ENCODE measurements at places on chromosomes 2 and 18.

DNA sequence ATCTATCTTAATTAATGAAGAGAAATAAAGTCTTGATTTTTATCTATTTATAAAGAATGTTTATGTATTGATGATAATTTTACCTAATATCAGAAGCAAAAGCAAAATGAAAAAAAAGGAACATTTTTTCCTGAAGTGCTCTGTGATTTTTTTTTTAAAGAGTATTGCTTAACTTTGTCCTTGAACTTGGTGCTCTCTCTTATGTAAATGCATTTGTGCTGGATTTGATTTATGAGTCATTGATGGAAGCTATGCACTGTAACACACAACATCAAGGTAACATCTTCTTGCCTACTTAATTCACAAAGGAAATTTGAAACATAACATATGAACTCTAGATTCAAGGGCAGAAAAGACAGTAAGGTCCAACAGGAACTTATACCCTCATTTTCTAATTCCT, 312.9 kb upstream of the CDH19 start:
- no peak for DNase-seq

DNA sequence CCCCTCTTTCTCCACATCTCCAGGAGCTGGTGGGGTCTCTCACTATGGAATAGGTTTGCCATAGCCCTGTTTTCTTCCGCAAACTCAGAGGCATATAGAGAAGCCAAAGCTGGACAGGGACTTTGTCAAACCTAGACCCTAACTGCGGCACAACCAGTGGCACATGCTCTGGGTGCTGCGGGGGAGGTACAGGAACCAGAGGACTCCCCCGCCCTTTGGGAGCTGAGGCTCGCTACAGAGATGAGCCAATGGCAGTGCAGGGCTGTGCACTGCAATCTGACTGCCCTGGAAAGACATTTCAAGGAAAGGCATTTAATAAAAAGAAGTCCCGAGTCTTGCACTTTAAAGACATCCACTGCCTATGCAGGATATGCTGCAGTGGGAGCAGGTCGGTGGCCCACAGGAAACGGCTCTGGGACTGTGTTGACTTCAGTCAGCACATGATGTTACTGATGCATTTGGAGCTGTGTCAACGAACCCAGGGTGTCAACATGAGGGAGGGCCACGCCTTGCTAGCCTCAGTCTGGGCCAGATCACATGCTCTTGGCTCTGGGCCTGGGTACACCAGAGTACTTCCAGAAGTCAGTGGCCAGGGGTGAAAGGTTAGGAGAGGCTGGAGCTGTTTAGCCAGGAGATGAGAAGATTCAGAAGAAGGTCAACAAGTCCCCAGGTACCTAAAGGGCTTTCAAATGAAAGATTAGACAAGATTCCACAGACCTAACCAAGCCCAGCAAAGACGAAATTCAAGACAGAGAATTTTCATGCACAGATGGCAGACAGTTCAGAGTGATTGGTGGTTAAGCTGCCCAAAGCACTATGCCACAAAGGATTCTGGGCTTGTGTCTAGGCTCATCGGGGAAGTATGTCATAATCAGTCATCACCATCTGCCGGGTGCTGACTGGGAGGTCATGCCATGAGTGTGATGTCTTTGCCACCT, 8.2 kb downstream of the SLC35F6 start:
- peak; percentile 37 for DNase-seq

GRCh38 chr18:25795213-25795612, 295.2 kb downstream of the SS18 start:
- DNase-seq = no peak

- no peak for DNase-seq
Measured at GRCh38 chr2:25692143-25692542, 18.8 kb upstream of the DTNB start.

GRCh38 chr18:39647627-39648534, 2082.3 kb upstream of the CELF4 start:
- DNase-seq = no peak

GRCh38 chr2:79512442-79513401, at the start of gene CTNNA2:
Gene CTNNA2 (plus strand): TSS chr2:79513051.
- DNase-seq = peak; percentile 21

GRCh38 chr18:61554117-61554776, 221.0 kb downstream of the CDH20 start:
- peak; percentile 27 for DNase-seq

GRCh38 chr2:114926303-114926702, 483.9 kb downstream of the DPP10 start:
- no peak for DNase-seq

DNA sequence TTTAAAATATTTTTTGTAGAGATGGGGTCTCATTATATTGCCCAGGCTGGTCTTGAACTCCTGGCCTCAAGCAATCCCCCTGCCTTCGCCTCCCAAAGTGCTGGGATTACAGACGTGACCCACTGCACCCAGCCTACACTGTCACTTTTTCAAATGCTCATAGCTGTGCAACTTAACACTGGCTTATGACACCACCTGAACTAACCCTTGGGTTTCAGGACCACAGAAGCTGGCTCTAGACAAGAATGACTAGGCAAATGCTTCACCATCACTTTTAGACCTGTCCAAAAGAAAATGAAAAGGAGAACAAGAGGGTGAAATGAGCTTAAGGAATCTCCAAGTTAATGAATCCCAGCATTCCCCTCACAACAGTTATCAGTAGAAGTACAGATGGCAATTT, 13.3 kb downstream of the ERCC3 start:
- DNase-seq = no peak

DNA sequence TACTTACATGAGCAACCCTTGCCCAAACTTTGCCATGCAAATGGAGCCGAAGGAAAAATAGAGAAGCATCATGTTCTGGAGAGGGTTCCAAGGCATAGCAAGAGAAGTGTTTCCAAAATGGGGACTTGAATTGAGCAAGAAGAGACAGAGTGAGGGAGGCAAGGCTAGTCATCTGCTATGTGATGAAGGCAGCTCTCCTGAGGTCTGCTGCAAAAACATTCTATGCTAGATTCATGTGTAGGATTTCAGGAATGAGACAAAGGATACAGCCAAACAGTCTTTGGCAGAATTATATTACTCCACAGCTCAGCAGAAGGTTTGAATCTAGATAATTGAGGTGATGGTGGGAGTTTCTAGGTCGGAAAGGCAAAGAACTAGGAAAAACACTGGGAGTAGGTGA, 24.1 kb upstream of the MRPL19 start:
- no peak for DNase-seq

DNA sequence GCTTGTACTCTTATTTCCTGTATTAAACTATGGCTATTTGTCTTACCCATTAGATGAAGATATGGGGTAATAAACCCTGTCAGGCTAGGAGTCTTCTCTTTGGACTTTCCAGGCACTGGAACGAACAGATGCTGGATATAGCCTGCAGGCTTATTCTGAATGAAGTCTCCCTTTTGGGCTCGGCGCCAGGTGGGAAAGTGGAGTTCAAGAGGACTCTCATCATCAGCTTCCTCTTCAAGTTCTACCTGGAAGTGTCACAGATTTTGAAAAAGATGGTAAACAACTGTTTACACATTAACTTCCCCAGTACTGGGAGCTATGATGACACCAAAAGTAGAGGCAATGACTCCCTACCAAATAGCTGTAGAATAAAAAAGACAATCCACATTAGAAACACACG, 27.9 kb downstream of the AOX1 start:
- DNase-seq = no peak

DNA sequence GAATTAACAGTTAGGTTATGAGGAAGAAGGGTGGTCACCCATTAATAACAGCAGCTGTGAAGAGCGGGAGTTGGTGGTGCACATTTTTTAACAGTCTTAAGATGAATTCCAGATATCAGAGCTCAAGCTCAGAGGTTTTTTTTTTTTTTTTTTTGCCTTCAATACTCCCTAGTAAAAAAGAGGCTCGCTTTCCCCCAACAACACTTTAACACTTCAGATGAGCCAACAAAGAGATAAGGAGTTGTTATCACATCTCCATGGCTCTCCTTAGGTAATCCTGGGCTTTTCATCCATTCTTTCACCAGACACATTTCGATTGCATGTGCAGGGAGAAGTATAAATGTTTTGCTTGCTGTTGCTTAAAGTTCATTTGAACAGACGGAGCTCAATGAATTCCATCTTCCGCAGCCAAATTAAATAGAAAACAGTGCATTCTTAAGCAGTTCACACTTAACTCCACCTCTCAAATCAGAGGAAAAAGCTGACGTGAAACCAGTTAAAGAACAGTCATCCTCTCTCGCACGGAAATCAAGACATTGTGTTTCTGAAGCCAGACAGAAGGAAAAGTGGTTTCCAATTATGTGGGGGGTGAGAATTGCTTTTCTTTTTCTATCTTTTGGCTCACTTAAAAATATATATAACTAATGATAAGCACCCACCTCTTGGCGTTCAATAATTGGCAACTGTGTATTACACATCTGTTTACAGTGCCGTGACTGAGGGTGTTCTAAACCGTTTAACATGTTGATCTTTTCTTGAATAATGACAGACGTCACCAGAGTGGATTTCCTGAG, 118.2 kb downstream of the ZNF521 start:
- no peak for DNase-seq

DNA sequence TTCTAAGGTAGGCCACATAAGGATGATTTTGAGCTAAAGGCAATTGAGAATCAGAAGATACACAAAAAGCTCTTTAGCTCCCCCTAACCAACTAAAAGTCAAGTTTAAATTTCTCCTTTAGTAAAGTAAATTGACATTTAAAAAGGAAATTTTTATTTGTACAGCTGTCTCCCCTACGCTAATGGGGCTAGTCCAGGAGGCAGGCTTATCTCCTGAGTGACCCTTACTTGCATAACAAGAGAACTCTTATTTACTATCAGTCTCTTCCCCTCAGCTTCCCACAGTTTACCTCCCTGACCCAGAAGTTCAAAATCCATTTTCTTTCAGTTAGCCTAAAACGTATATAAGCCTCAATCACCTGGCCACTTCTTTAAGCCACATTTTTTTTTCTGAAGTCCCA, 1002.8 kb upstream of the NRXN1 start:
- DNase-seq = no peak

- no peak for DNase-seq
Measured at GRCh38 chr2:198053776-198054175, 249.4 kb downstream of the PLCL1 start.

- DNase-seq = no peak
Measured at GRCh38 chr2:233049194-233049761, 10.9 kb upstream of the INPP5D start.

- DNase-seq = no peak
Measured at GRCh38 chr2:145190031-145190703, 670.2 kb upstream of the ZEB2 start.

- DNase-seq = no peak
Measured at GRCh38 chr18:46663539-46663938, 6.5 kb upstream of the LOXHD1 start.

GRCh38 chr2:150619607-150620330, 132.3 kb upstream of the RND3 start:
- no peak for DNase-seq

GRCh38 chr2:178043266-178043665, 29.3 kb downstream of the PDE11A start:
- no peak for DNase-seq

GRCh38 chr2:208015475-208015874, 9.9 kb downstream of the PLEKHM3 start:
- DNase-seq = no peak

DNA sequence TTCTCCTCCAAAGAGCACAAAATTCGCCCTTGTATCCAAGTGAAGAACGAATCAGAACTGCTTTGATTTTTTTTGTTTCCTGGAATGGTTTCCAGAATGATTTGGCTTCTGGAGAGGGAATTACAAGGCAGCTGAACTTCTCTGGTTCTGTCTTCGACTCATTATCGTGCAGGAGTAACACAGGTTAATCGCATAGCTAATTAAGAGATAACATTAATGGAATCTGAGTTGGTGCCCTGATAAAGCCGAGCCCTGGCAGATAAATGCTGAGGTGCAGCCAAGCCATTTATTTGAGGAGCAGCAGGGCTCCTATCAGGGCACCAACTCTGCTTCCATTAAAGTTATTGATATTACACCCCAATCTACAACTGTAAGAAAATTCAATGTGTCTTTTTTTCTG, 433.7 kb downstream of the ZNF521 start:
- no peak for DNase-seq

DNA sequence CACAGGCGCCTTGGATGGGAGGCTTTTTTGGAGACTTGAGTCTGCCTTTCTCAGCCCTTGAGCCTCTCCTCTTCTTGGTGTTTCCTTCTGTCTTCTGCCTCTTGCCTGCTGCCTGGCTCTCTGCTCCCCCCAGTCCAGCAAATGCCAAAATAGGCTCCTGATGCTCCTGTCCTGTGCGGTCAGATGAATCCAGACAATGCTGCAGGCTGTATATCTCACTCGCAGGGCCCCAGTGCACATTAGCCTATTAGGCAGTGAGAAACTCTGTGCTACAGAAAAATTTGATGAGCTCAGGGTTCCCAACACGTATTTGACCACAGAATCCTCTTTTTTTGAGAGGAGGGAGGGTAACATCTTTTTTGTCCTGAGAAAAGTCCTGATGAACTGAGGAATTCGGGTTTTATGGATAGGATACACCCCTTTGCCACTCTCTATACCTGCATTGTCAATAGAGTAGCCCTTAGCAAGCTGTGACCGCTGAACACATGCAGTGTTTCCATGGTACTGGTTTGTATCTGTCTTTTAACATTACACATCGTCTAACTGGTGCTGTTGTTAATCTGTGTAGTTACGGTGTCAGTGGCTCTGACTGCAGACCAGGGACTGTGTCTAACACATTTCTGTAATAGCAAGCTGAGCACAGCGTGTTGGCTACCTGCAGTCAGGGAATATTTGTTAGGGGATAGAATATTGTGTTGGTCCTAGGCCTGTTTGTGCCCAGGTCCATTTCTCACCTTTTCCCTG, 50.8 kb downstream of the FAM228A start:
- DNase-seq = no peak

DNA sequence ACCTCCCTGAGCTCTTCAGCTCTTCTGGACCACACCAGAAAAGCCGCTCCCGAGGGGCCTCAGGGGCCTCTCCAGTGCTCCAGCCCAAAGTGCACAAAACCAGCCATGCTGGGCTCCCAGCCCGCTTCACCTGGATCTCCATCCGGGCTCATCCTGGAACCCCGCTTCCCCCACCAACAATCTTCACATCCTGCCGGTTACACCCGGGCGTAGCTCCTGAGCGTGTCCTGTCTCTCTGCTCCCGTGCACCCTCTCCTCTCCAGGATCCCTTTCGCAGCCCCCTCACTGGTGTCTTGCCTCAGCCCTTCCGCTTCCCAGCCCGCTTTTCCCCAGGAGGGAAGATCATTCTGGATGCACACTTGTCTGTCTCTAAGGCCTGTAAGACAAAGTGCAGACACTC, 123.7 kb upstream of the GLI2 start:
- DNase-seq = no peak

DNA sequence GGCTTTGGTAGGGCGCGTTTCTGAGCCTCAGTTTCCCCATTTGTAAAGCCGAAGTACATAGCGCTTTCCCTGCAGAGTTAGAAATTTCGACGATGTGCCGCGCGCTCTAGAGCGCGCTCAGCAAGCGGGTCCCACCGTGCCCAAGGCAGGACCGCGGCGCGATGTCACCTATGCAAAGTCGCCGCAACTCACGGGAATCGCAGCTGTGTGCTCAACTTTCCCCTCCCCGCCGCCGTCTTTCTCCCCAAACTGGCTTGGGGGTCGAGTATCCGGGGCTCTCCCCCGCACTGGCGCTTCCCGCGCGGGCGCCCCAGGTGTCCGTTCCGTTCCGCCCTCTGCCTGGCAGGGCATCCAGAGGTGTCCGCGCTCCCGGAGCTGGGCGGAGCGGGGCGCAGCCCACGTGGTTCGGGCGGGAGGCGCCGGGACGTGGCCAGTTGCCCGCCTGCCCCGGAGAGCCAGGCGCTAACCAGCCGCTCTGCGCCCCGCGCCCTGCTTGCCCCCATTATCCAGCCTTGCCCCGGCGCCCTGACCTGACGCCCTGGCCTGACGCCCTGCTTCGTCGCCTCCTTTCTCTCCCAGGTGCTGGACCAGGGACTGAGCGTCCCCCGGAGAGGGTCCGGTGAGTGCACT, at the start of gene MLPH:
Gene MLPH, plus strand, starts transcription at position 433 of the 630 bp plus-strand sequence. CDS start 6,176 bp downstream, outside the sequence.
- no peak for DNase-seq
